ENCODE measurements at places on chromosomes 1 and 21.
A peak's percentile ranks its signal among the peaks of the same experiment; 100 is the strongest.

- peak; percentile 40 for DNase-seq
Measured at GRCh38 chr1:232283864-232284263, 346.1 kb downstream of the SIPA1L2 start.

DNA sequence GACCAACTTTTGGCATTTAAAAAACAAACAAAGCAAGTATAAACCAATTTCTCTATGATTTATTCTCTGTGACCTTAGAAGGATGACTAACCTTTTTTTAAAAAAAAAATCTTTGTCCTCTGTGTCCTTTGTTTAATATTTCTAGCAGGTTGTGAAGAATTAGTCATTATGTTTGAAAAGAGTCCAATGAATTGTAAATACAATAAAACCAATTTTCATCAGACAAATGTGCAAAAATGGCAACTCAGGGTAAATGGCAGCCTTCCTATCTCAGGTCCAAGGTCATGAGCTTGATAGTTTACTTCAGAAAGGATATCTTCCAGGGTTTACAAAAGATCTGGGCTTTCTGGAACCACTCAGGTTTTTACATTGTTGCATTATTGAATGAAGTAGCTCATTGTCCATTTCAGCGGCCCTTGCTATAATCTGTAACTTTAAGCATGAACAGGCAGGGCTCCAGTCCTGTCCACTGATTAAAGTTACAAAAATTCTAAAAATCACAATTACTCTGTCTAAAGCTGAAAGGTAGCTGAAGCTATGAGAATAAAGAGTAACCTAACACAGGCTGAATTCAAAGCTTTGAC lies 11.7 kb upstream of the MAP3K21 start:
- DNase-seq, result peak; percentile 59

- no peak for DNase-seq
Measured at GRCh38 chr1:17184822-17185484, 20.0 kb upstream of the PADI1 start.

DNA sequence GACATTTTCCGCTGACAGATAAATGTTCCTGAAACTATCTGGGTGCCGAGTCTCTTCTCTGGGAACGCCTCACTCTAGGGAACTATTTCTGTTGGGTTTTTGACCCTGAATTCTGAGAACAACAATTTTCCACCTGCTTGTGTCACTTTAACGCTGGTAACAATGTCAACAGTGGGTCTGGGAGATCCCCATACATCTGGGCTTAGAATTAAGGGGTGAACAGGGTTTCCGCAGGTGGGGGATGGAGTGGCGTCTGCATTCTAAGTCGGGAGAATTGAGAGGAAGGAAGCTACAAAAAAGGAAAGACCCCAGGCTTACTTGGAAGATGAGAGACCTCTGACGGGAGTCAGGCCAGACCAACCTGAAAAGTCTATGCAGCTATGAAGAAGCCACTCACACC lies 8.7 kb downstream of the CD247 start:
- DNase-seq, result no peak

GRCh38 chr1:101739826-101740330 lies 256.8 kb downstream of the OLFM3 start:
- no peak for DNase-seq

GRCh38 chr1:183734543-183735036 lies 70.3 kb upstream of the RGL1 start:
- no peak for DNase-seq

DNA sequence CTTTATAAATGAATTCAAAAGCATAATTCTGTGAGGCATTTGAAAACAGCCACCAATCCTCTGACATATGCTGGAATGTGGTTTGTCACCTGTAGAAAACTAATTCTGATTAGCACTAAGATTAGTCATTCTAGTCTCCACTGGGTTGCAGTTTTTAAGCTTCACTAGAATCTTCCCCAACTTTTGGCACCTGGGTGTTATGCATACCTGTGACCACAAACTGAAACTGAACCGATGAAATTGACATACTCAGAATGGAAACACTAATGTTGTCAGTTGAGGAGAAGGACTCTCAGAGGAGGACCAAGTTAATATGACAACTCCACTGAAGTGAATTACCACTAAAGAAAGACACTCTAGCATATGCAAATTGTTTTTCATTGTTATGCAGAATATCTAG lies 285.8 kb upstream of the NEGR1 start:
- no peak for DNase-seq

DNA sequence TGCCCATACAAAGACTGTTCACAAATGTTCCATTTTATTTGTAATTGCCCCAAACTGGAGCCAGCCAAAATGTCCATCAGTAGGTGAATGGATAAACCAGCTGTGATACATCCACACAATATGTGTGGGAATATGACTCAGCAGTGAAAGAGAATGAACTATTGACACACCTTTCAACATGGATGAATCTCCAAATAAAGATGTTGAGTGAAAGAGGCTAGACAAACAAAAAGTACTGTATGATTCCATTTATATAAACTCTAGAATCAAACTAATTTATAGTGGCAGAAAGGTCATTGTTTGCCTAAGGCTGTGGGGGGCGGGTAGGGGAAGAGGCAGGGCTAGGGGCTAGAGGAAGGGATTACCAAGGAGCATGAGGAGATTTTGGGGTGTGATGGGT lies 4.5 kb downstream of the DHCR24 start:
- peak; percentile 60 for DNase-seq

GRCh38 chr1:101314244-101314643 lies 77.4 kb downstream of the S1PR1 start:
- DNase-seq, result peak; percentile 82

DNA sequence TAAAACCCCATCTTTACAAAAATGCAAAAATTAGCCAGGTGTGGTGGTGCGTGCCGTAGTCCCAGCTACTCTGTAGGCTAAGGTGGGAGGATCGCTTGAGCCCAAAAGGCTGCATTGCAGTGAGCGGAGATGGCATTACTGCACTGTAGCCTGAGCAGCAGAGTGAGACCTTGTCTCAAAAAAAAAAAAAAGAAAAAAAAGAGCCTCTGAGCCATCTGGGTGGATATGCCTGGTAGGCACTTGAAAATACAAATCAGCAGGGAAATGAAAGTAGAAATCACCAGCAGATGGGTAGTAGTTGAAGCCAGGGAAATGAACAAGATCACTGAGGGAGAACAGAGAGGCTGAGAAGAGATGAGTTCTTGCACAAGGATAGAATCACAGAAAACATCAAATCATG lies 131.0 kb upstream of the HMCN1 start:
- DNase-seq, result no peak

DNA sequence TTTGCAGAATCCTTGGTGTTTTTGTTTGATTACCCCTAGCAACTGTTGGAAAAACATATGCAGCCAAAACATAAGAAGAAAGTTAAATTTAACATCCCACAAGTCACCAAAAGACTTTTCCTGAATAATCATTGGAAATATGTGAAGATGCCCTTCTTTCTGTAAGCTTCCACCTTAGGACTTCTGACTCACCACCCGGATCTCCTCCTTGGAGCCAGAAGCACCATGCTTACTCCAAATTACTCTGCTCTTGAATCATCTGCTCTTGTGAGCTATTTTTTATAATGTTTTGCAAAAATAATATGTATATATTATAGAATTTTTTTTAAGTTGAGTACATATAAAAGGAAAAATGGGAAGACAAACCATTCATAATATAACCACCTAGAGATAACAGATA lies 391.7 kb downstream of the KCTD3 start:
- DNase-seq, result no peak

DNA sequence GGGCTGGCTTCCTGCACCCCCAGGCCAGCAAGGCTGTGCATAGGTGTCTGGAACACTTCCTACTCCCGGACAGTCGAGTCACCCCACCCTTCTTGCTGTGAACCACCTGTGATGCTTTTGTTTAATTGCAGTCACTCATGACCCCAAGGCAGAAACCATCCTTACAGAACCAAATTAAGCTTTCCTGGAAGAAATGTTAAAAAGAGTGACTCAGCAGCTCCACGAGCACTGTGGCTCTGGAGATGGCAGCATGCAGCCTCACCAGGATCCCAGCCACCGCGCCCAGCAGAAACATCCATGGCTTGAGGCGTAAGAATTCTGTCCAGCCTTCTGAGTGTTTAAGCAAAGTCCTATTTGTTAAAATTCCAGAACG lies 28.8 kb downstream of the SNAP47 start:
- DNase-seq, result peak; percentile 91

DNA sequence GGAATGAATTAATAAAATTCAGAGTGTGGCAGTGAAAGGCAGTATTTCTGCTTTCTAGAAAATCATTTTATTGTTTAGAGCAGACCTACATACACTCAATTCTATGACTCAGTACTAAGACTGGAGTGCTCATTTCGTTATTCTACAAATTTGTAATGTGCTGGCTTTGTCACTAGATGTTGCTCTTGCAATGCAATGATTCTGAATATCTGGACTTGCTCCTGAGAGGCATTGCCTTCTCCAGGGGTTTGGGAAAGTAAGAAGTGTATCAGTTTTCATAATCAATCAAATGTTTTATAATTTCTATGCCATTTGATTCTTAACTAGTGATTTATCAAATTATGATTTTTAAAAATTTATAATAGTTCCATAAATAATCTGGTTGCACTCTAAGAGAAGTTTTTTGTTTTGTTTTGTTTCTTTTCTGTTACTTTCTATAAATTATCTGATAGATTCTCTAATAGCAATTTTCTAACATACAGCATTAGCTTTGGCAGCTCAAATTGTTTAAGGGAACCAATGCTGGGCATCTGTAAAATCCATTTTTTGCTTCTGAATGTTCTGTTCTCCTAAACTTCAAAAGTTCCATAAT lies 280.5 kb upstream of the SGIP1 start:
- DNase-seq, result peak; percentile 79

DNA sequence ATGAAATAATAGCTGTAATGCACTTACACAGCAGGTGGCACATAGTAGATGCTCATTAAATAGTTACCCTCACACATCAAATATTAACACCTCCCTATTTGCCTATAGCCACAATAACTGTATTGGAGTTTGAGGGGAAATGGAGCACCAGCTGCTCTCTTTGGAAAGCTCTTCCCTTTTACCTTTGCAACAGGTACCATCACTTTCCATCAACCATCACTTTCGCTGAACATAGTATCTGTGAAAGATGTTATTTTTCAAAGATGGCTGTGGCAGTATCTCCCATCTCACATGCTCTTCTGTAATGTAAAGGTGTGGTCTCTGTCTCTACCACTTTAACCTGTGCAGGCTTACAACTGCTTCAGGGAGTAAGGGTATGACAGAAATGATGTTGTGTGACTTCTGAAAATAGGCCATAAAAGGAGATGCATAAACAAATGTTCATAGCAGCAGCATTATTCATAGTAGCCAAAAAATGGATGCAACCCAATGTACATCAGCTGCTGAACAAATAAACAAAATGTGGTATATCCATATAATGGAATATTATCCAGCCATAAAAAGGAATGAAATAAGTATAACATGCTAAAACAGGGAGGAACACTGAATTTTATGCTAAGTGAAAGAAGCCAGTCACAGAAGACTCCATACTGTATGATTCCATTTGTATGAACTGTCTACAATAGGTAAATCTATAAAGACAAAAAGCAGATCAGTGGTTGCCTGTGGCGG lies 288.3 kb downstream of the AKT3 start:
- DNase-seq, result no peak

- no peak for DNase-seq
Measured at GRCh38 chr1:213927846-213928245, 59.9 kb upstream of the PROX1 start.

GRCh38 chr1:55833529-55834091 lies 618.4 kb upstream of the USP24 start:
- peak; percentile 87 for DNase-seq

- DNase-seq, result no peak
Measured at GRCh38 chr21:32442566-32443318, 30.2 kb downstream of the EVA1C start.

- peak; percentile 66 for DNase-seq
Measured at GRCh38 chr1:206583707-206584648, 28.3 kb downstream of the EIF2D start.

DNA sequence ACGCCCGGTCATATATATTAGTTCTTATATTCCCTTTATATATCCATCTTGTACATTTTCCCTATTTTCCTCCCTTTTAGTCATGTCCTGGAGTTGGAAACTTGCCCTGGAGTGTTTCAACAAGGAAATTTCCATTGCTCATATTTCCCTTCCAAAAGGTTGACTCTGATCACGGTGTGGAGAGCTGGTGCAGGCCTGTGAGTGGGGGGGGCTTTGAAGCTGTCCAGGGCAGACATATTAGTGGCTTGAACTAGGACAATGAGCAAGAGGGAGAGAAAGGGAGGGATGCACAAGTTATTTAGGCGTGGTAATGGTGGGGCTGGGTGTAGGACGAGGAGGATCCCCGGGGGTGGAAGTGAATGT lies 30.4 kb upstream of the TMEM61 start:
- no peak for DNase-seq

DNA sequence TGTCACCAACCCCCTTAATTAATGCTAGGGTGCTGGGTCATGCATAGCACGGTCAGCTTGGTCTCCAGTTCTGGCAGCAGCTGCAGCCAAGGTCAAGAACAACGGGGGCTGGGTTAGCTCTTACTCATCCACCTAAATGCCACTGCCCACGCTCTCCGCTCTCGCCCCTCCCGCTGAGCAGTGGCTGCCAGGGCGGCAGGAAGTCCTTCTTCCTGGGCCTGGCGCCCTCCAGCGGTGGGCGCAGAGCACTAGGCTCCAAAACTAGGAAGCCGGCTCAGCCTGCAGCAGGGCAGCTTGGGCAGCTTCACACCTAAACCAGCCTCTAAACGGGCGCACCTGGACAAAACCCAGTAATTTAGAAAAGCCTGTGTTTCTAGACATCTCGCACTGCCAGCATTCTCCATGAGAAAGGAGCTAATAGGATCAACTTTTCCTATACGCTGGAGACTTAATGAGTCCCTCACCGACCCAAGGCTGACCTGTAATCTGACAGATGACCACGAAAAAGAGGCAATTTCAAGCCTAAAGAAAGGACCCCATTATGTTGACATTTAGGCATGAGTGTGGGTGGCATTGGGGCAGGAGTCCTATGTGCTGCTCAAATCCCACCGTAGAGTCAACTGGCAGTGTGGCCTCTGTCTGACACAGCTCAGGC lies 78.4 kb upstream of the LRRN2 start:
- peak; percentile 75 for DNase-seq

DNA sequence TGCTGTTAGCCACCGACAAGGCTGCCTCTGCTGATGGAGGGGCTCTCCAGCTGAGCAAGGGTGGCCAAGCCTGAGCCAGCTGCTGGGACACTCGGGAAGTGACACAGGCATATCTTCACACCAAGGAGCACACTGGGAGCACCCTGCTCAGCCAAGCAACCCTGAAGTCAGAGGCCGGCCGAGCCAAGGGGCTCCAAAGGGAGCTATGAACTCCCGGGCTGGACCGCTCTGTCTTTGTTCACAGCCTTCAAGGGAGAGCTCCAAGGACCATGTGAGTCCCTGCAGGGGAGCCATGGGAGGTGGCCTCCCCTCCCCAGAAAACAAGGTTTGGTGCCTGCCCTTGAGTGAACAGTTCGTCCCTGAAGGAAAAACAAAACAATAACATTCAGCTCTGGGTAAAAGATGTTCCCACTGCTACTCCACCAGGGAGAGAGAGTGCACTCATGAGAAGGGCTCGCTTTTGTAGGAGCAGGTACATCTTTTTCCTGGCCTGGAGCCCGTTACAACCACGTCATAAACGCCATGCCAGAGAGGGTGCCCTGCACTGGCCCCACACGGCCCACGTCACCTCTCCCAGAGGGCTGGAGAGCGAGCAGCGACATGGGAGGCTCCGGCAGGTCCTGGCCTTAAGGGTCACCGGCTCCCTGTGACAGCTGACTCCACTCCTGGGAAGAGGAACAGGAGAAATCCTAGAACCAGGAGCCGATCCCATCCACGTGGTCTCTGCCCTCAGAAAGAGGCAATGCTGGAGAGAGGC lies 56.3 kb upstream of the SLC25A33 start:
- no peak for DNase-seq
